ENCODE measurements at places on chromosomes 11 and 22. TPM values are rescaled to one million over a fixed set of nuclear protein-coding genes. Genes with fewer than 3 reads are reported as not detected.

Gene SPI1
- total RNA-seq, result 1.7 TPM

Gene OR52L1
- total RNA-seq, result 0.25 TPM

Gene HTR3A
- 0.74 TPM for total RNA-seq

Gene YPEL4
- 3.7 TPM for total RNA-seq

Gene C11orf16
- total RNA-seq, result 0.25 TPM

Gene OR2D2
- total RNA-seq, result 0.25 TPM

Gene ZC3H7B
- total RNA-seq, result 46.5 TPM

Gene LRRC4C
- 63.4 TPM for total RNA-seq

Gene SLC37A2
- total RNA-seq, result 1.2 TPM

Gene CCDC73
- under 0.01 TPM for total RNA-seq

Gene SIAE
- 6.9 TPM for total RNA-seq

Gene NECTIN1
- 12.8 TPM for total RNA-seq

Gene OR8D4
- total RNA-seq, result 0.25 TPM

Gene TAGLN
- total RNA-seq, result 13.0 TPM

Gene SERPIND1
- 8.6 TPM for total RNA-seq

Gene ANO1
- total RNA-seq, result 0.74 TPM

Gene ZNRF3
- total RNA-seq, result 7.6 TPM

Gene GRIK4
- total RNA-seq, result 4.4 TPM

Gene SH3BP1
- total RNA-seq, result 0.49 TPM

Gene DMC1
- 3.4 TPM for total RNA-seq

Gene F2
- total RNA-seq, result not detected

Gene SYT7
- total RNA-seq, result 27.5 TPM

Gene OLFML1
- 1.2 TPM for total RNA-seq

Gene PTGDR2
- 2.0 TPM for total RNA-seq

Gene PRRG4
- under 0.01 TPM for total RNA-seq

Gene MARK2
- 16.0 TPM for total RNA-seq

Gene APOA5
- not detected for total RNA-seq

Gene SLCO2B1
- total RNA-seq, result 10.3 TPM

Gene KLHL35
- total RNA-seq, result 16.0 TPM

Gene GRAMD1B
- total RNA-seq, result 41.8 TPM

Gene RDX
- 67.1 TPM for total RNA-seq

Gene LGR4
- 17.5 TPM for total RNA-seq

Gene SLC17A6
- 6.1 TPM for total RNA-seq

Gene DEFB131B
- total RNA-seq, result not detected

Gene TCN2
- total RNA-seq, result 11.1 TPM

Gene SLC22A8
- total RNA-seq, result 2.2 TPM

Gene PKP3
- total RNA-seq, result 0.74 TPM

Gene CYTH4
- 0.98 TPM for total RNA-seq

Gene KIF18A
- total RNA-seq, result 3.4 TPM

Gene MTMR3
- total RNA-seq, result 59.3 TPM

Gene PNPLA3
- 17.2 TPM for total RNA-seq

Gene HSCB
- total RNA-seq, result 4.2 TPM

Gene AQP11
- total RNA-seq, result 4.7 TPM

Gene H19
- 6.6 TPM for total RNA-seq

Gene CBLIF
- total RNA-seq, result not detected

Gene OR5A1
- total RNA-seq, result not detected

Gene MFNG
- 1.5 TPM for total RNA-seq

Gene SULT4A1
- total RNA-seq, result 35.2 TPM

Gene OR52A5
- total RNA-seq, result not detected

Gene NEFH
- total RNA-seq, result 0.49 TPM

Gene SEC14L2
- total RNA-seq, result 3.9 TPM
